ENCODE measurements at places on chromosomes 16 and 17.

DNA sequence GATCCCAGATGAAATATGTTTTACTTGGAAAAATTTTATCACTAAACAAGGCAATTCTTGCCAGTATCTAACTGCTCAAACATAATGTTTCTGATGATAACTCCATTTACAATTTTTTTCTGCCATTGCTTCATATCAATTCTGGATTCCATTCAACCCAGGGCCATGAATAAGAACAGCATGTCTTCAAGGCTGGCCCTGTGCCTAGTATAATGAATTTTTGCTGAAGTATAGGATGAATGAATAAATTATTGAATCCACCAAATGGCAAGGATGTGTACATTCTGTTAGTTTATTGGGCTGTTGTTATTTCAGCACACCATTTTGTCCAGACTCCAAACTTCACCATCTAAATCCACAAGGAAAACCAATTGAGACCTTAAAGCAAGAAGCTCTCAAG, 414.7 kb downstream of the HS3ST3B1 start:
- no peak for DNase-seq

GRCh38 chr17:49555495-49556222, 20.0 kb upstream of the NXPH3 start:
- peak; percentile 6 for DNase-seq

DNA sequence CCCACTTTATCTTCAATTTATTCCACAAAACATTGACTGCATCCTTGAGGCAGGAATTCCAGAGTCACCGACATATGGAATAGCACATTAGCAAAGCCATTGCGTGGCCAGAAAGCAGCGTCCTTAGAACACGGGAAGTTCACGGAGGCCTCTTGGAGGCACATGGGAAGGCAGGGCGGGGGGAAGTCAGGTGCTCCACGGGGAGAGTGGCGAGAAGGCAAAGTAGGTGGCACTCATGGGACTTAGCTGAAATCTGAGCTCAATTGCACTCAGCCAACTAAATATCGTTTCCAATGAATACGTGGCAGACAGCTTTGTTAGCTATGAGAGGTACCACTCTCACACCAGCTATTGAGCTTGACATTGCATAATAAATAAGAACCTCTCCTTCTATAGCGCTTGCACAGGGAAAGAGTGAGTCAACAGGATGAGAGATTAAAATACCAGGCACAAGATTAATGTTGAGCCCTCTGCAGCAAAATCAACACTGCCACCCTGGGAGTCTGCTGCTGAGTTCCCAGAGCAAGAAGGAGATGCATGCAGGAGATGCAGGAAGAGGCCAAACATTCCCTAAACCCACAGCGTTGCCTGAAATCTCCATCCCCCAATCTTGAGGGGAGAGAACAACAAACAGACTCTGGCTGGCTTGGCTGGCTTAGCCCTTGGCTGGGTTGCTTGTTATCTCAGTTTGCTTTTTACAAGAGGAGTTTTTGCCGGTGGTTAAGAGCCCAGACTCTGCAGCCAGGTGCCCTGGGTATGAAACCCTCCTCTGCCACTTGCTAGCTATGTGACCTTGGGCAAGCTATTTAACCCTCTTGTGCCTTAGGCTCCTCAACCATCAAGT, 28.8 kb downstream of the ABCC12 start:
- DNase-seq, result no peak

DNA sequence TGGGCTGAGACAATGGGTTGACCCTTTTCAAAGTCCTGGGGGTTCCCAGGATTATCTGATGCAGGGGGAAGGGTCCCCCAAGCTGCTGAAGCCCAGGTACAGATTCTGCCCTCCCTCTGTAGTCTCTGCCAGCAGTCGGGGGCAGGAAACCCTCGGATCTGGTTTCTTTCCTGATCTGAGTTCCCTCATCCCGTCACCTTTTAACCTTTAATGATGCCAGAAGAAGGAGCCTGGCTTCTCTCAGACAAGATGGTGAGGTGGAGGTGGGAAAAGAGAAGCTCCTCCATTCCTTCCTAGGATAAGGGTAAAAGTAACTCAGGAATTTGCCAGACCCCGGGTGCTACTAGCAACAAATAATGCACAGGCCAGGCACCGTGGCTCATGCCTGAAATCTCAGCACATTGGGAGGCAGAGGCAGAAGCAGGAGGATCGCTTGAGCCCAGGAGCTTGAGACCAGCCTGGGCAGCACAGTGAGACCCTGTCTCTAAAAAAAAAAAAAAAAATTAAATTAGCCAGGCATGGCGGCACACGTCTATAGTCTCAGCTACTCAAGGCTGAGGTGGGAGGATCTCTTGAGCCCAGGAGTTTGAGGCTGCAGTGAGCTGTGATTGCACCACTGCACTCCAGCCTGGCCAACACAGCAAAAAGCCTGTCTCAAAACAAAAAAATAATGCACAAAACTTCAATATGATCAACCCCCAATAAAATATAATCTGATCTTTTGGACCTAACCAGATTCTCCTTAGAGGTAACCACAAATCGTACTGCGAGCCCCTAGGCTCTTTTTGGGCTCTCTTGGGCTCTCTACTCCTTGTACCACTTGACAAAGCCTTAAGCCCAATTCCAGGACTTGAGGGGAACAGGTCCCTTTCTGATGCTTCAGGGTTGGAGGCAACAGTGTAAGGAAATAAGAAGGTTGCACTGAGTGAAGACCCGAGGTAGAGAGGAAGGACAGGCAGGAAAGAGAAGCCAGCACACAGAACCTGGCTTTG, 5.7 kb downstream of the CDC42EP4 start:
- no peak for DNase-seq

GRCh38 chr16:64543441-64543840, 578.4 kb downstream of the CDH11 start:
- DNase-seq, result no peak

DNA sequence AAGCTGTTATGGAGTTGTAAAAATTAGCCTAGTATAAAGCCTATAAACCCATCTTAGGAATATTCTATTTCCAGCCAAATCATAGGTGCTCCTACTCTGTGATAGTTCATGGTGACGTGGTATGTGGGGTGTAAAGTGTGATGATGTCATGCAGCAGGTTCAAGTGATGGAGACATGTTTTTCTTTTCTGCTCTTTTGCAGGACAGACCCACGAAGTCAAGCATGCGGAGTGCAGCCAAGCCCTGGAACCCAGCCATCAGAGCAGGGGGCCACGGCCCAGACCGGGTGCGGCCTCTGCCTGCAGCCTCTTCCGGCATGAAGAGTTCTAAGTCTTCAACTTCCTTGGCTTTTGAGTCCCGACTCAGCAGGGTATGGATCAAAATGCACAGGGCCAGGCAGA, 87.3 kb downstream of the SPECC1 start:
- DNase-seq, result no peak

- DNase-seq, result no peak
These were observed 15.5 kb downstream of the RMI2 start for GRCh38 chr16:11360641-11361373.

DNA sequence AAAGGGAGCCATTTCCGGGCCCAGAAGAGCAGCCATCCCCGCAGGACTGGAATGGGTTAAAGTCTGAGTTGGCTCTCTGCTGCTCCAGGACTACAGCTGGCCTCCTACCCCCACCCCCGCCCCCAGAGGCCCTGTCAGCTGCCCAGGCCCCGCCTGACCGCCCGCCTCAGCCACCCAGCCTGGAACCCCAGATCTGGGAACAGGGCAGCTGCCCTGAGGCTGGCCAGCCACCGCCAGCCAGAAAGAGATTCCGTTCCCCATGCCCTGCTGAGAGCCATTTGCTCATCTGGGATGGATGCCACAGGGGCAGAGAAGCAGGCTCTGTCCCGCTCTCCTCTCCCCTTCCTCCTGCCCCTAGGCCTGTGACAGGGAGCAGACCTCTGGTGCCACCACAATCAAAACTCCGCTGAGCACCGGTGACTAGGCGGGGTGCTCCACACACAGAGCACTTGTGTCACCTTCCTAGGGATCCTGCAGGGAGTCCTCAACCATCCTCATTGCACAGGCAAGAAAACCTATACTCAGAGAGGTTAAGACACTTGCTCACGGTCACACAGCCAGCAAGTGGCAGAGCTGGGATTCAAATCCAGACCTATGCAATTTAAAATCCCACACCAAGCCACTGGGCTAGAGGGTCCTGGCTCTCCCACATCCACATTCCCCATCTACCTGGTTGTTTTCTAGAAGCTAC, 44.1 kb downstream of the ZNF423 start:
- peak; percentile 51 for DNase-seq

- no peak for DNase-seq
These were observed 474.4 kb downstream of the SLC39A11 start for GRCh38 chr17:72618001-72618509.

DNA sequence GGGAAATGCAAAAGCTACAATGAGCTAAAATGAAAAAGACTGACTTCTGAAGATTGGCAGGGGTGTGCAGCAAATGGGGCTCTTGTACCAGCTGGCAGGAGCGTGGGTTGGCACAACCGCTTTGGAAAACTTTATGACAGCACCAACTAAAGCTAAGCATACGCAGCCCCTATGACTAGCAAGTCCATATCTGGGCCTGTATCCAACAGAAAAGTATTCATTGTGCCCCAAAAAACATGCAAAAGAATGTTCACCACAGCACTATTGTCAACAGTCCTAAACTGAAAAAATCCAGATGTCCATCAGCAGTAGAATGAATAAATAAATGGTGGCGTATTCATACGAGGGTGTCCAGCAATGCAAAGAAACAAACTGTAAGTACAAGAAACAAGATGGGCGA, 22.6 kb upstream of the ITGA3 start:
- DNase-seq, result no peak

DNA sequence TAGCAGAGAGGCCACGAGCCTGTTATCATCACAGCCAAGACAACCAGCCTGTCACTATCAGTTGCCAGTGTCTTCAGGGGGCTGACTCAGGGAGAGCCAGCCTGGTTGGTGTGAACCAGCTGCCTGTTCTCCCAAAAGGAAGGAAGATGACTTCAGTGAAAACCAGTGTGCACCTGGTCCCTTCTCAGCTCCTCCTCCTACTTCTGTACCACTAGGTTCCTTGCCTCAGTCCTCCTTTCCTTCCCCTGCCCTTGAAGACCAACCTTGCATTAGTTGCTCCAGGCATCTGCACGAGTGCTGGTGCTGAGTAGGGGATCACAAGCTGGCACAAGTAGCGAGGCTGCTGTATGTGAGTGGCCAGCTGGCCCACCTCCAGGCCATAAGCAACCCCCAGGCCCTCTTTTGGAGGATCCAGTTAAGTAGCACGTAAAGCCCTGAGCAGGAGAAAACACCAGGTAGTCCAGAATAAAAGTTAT, 8.5 kb downstream of the TUBG1 start:
- no peak for DNase-seq

Data from frontal cortex (tissue), 4 donors.